Iris pigment epithelial cell (primary cell): ENCODE measurements at places on chromosomes 7 and 10.

GRCh38 chr10:61883371-61884025 lies 18.0 kb upstream of the ARID5B start:
- no peak for DNase-seq

- no peak for DNase-seq
These were observed 145.0 kb downstream of the MAD1L1 start for GRCh38 chr7:2087744-2088143.

GRCh38 chr7:54785261-54785660 lies 26.2 kb upstream of the SEC61G start:
- no peak for DNase-seq

DNA sequence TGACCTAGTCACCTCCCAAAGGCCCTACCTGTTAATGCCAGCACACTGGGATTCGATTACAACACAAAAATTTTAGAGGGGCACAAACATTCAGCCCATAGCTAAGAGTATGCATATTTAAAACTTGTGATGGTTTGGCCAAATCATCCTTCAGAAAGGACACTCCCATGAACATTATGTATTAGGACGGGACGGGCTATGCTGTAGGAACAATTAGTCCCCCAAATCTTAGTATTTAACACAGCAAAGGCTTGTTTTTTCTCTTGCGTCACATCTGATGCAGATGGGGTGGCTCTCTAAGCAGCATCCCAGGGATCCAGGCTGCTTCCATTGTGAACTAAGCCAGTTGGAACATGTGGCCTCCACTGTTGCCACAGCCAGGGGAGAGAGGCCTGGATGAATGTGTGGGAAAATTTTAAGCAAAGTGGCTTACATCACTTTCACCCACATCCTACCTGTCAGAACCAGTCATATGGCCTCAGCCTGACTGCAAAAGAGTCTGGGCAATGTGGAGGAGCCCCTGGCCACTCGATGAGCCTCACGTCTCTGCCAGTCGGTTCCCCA lies 26.6 kb downstream of the CHST3 start:
- DNase-seq: no peak

DNA sequence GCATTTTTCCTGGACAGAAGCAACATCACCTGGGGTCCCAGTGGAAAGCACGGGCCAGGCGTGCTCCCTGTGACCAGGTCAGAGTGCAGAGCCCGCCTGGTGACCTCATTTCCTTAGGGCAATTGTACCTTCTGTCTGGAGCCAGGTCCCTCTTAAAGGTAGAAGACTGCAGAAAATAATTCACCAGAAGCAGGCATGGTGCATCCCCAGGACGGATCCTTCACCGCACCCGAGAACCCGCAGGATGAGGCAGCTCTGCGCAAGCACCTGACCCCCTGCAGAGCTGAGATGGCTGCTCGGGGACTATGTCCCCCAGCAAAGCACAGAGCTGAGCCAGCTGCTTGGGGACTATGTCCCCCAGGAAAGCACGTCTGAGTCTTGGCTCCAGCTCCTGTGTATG lies 557.6 kb downstream of the PTPRN2 start:
- no peak for DNase-seq

GRCh38 chr7:108142675-108143259 lies 12.6 kb upstream of the LAMB4 start:
- DNase-seq: no peak

DNA sequence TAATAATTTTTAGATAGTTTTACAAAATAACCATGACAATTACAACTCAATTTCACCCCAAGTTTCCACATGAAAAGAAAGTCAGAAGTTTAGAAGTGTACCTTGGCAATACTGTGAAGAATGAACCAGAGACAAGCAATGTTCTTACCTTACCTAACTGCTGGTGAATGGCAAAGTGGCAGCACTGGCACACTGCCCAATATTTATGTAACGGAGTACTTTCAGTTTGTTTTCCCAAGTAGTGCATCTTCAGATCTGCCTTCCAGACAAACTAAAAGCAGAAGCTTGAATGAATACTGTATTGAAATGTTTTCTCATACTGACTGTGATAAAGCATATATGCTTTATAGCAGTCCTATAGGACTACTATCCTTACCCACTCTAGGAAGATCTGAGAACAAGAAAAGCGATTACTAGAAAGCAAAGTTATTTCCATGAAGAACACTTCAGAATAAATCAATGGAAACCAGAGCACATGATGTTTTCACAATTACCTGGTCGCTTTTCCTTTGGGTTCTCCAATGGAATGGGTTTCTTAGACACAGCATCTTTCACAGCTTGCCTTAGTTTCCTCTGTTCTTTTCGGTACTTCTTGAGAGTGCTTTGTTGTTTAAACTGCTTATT lies 1.5 kb downstream of the NOC3L start:
- DNase-seq: peak; percentile 46

DNA sequence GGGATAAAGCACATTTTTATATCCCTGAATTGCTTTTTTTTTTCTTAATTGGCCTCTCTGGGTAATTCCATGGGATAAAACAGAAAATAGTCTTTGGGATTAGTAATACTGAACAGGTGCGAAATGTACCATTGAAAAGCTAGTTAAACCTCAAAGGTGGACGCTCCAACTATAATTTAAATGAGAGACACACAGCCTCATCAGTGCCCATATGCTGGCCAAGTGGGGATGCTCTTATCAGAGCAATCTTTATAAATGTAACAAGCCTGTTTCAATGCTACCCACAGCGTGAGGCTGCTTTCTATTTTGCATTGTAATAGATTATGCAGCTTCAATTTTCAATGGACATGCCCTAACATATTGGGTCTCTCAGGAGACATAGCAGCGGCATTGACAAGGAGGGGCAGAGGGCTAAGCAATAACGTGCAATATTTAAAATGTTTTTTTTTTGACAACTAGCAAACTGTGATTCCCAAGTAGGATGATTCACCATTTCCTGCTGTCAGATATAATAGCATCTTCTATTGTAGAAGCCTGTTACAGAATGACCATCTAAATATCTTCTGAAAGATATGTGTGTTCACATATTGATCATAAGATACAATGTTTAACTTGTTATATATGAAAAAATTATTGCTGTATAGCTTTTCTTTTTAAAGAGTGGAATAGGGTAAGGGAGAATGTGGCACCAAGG lies 91.3 kb upstream of the BET1 start:
- DNase-seq: peak; percentile 31

GRCh38 chr10:31557854-31558253 lies 238.8 kb downstream of the ZEB1 start:
- DNase-seq: no peak

- peak; percentile 60 for DNase-seq
These were observed 1.4 kb downstream of the RHEB start for GRCh38 chr7:151518105-151518946.

DNA sequence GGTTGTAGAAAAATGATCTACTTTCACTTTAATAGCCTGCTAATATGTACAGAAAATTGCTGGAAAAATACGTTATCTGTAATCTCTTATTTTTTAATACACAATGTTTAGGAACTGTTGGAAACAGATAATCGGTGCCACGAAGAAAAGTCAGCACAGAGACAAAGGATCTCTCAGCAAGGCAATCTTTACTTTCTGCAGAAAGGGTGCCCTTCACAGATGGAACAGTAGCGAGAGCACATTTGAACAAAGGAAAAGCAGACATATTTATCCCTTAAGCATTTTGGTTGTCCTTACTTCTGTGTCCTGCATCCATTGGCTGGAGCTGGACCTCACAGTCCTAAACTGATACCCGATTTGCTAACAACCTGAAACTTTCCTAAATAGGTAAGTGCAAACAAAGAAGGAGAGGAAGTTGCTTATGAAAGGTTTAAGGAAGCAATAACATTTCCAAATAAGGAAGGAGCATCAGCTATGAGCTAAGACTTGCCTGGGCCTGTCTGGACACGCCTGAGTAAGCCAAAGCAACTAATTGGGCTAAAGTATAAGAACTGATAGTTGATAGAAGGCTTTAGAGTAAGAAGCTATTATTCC lies 640.0 kb downstream of the SH2D4B start:
- no peak for DNase-seq

- DNase-seq: no peak
These were observed 42.7 kb downstream of the LRRC18 start for GRCh38 chr10:48896756-48897440.

- DNase-seq: no peak
These were observed 356.7 kb downstream of the HPSE2 start for GRCh38 chr10:98878921-98879320.

- DNase-seq: no peak
These were observed 30.7 kb downstream of the HABP2 start for GRCh38 chr10:113583571-113583970.

GRCh38 chr7:16975712-16976111 lies 93.9 kb upstream of the AGR3 start:
- DNase-seq: no peak

DNA sequence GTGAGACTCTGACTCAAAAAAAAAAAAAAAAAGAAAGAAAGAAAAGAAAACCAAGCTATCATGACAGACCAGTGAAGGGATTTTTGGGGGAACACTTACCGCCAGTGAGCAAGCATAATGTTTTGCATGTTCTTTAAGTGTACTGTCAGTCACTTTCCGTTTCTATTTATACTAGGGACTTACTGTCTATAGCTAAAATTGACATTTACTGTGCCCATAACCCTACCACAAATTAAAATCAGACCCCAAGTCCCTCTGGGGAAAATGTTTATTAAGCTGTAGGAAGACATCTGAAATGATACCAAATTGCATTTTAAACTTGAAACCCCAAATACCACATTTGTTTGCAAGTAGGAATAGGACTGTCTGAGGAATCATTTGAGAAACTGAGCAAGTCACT lies 252.8 kb downstream of the TRIL start:
- DNase-seq: no peak

DNA sequence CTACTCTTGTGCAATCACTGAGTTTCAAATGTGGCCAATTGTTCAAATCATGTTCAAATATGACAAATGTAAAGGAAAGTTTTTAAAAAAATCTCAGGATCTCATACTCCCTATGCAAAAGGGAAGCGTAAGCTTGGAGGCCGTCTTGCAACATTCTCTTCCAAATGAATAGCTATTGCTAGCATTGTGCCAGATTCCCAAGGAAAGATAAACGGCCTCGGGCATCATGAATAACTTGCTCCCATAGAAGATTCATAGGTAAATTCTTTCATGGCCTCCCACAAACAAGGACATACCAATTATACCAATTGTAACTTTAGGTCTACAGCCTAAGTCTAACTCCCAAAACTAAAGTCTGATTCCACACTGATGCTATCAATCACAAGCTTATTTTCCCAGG lies 416.9 kb downstream of the THSD7A start:
- DNase-seq: no peak

- DNase-seq: no peak
These were observed 297.1 kb downstream of the GALNT17 start for GRCh38 chr7:71429083-71429482.

- DNase-seq: no peak
These were observed 394.1 kb upstream of the PHF14 start for GRCh38 chr7:10579561-10579960.

DNA sequence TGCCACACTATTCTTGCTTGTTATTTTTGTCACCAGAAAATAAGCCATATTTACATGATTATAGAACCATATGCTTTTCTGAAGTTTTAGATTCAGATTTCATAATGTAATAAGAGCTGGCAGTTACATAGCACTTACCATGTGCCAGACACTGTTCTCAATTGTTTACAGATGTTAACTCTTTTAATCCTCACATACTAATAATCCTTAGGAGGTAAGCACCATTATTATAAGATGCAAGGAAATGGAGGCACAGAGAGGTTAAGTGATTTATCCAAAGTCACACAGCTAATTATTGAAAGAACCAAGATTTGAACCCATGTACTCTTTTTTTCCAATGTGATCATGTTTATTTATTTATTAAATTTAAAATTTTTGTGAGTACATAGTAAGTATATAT lies 57.2 kb downstream of the CREB5 start:
- DNase-seq: no peak

DNA sequence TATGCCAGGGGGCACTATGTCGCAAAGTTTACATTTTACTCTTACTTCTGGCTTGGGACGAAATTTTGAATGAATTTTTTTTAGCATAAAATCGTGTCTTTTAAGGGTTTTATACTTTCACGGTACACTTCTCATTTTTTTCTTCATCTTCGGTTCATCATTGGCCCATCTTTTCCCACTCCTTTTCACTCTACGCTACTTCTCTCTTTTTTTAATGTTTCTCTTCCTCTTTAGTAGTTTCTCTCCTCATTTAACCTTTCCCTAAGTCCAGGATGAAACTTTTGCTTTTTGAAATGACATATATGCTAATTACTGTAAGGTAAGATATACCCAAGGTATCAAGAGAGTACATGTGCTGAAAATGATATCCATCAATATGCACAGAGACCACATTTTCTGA lies 39.5 kb downstream of the C7orf33 start:
- DNase-seq: no peak

- DNase-seq: no peak
These were observed 13.2 kb downstream of the CREB5 start for GRCh38 chr7:28425496-28425895.

GRCh38 chr10:132480356-132480755 lies 57.2 kb upstream of the INPP5A start:
- DNase-seq: no peak

- no peak for DNase-seq
These were observed 5.5 kb upstream of the LAMB4 start for GRCh38 chr7:108135446-108136190.

- no peak for DNase-seq
These were observed 104.8 kb downstream of the EMX2 start for GRCh38 chr10:117647306-117647705.

GRCh38 chr10:26844396-26844975 lies 16.3 kb downstream of the ABI1 start:
- no peak for DNase-seq

- no peak for DNase-seq
These were observed 214.3 kb downstream of the JAZF1 start for GRCh38 chr7:27966219-27966780.
